ENCODE measurements at places on chromosomes 6 and 20. TPM values are rescaled to one million over a fixed set of nuclear protein-coding genes. Genes with fewer than 3 reads are reported as not detected.

WFDC10B gene
- not detected for total RNA-seq

BTN1A1 gene
- not detected for total RNA-seq

LAMA5 gene
- total RNA-seq, result 43.2 TPM

SF3B5 gene
- 70.8 TPM for total RNA-seq

IDH3B gene
- 185 TPM for total RNA-seq

OR5V1 gene
- total RNA-seq, result not detected

RPP21 gene
- 34.9 TPM for total RNA-seq

VWA7 gene
- 0.34 TPM for total RNA-seq

PCMTD2 gene
- total RNA-seq, result 117 TPM

POLR1C gene
- 40.7 TPM for total RNA-seq

RRBP1 gene
- total RNA-seq, result 100 TPM

PPDPF gene
- total RNA-seq, result 98.5 TPM

RAD21L1 gene
- total RNA-seq, result not detected

FAM83C gene
- not detected for total RNA-seq

C6orf15 gene
- not detected for total RNA-seq

UBR2 gene
- 12.4 TPM for total RNA-seq

SGK2 gene
- total RNA-seq, result 0.05 TPM

LY6G6D gene
- total RNA-seq, result not detected

NR2E1 gene
- 0.05 TPM for total RNA-seq

CBFA2T2 gene
- total RNA-seq, result 3.7 TPM

OR12D1 gene
- not detected for total RNA-seq

SLC22A1 gene
- 0.05 TPM for total RNA-seq

OPRM1 gene
- not detected for total RNA-seq

ADGRB3 gene
- total RNA-seq, result 0.79 TPM

PLEKHG1 gene
- total RNA-seq, result 4.0 TPM

CYP39A1 gene
- 0.11 TPM for total RNA-seq

SNRPB2 gene
- 164 TPM for total RNA-seq

BHLHE23 gene
- not detected for total RNA-seq

PCSK2 gene
- total RNA-seq, result not detected

SHLD1 gene
- total RNA-seq, result 5.4 TPM

TRIM31 gene
- not detected for total RNA-seq

GNRH2 gene
- 0.94 TPM for total RNA-seq

HLA-DQA2 gene
- total RNA-seq, result 3.1 TPM

GLP1R gene
- total RNA-seq, result not detected

EMILIN3 gene
- 0.24 TPM for total RNA-seq

RPN2 gene
- total RNA-seq, result 217 TPM

RIMS1 gene
- 1.5 TPM for total RNA-seq

SPATA2 gene
- total RNA-seq, result 9.3 TPM

FGD2 gene
- not detected for total RNA-seq

ZSCAN23 gene
- total RNA-seq, result not detected

DZANK1 gene
- total RNA-seq, result 1.3 TPM

SLC13A3 gene
- total RNA-seq, result 2.8 TPM

SRSF12 gene
- 0.05 TPM for total RNA-seq

ISM1 gene
- total RNA-seq, result 0.08 TPM

PROCR gene
- 53.3 TPM for total RNA-seq

POU5F1 gene
- total RNA-seq, result 0.21 TPM

BPIFA2 gene
- total RNA-seq, result not detected

TGM2 gene
- 168 TPM for total RNA-seq

NMBR gene
- total RNA-seq, result not detected

TRIM10 gene
- not detected for total RNA-seq

CSTF1 gene
- total RNA-seq, result 39.5 TPM

ZCCHC3 gene
- total RNA-seq, result 28.7 TPM

Measured in A375 (cell line).